Activated naive CD4-positive, alpha-beta T cell treated with anti-CD3 and anti-CD28 coated beads, Interleukin-2, amount 50 U/mL, for 72 hours (primary cell): ENCODE measurements at places on chromosomes 13 and 19. TPM values are rescaled to one million over a fixed set of nuclear protein-coding genes. Genes with fewer than 3 reads are reported as not detected.

GRCh38 chr19:2372076-2372612 lies 12.1 kb downstream of the TMPRSS9 start:
- no peak for DNase-seq

DNA sequence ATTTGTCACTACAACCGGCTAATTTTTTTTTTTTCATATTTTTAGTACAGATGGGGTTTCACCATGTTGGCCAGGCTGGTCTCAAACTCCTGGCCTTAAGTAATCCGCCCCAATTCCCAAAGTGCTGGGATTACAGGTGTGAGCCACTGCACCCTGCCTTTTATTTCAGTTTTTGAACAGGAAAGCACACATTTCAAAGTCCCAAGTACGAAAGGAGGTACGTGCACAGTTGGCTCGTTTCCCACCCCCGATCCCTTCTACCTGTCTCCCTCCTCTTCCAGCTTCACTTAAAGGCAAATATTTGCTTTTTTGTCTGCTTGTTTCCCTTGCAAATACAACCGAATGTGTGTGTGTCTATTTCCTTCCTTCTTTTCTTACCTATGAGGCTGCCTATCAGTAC lies 30.5 kb downstream of the ZIC5 start:
- no peak for DNase-seq

DNA sequence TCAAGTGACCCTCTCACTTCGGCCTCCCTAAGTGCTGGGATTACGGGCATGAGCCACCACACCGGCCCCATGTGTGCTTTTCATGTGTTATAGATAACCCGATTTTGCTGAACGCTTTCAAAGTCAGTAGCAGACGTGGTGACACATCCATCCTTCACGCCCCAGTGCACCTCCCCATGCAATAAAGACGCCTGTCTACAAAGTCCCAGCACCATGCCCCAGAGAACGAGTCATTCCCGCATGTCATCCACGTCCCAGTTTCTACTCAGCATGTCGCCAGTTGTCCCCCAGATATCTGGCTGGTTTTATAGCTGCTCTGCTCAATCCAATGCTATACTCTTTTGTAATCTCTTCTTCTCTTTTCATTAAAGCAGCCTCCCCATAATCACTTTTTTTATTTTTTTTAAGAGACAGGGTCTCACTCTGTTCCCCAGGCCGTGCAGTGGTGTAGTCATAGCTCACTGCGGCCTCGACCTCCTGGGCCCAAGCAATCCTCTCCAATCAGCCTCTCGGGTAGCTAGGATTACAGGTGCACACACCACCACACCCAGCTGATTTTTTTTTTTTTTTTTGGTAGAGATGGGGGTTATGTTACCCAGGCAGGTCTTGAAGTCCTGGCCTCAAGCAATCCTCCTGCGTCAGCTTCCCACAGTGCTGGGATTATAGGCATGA lies 42.5 kb downstream of the DNM2 start:
- DNase-seq = peak; percentile 69

DNA sequence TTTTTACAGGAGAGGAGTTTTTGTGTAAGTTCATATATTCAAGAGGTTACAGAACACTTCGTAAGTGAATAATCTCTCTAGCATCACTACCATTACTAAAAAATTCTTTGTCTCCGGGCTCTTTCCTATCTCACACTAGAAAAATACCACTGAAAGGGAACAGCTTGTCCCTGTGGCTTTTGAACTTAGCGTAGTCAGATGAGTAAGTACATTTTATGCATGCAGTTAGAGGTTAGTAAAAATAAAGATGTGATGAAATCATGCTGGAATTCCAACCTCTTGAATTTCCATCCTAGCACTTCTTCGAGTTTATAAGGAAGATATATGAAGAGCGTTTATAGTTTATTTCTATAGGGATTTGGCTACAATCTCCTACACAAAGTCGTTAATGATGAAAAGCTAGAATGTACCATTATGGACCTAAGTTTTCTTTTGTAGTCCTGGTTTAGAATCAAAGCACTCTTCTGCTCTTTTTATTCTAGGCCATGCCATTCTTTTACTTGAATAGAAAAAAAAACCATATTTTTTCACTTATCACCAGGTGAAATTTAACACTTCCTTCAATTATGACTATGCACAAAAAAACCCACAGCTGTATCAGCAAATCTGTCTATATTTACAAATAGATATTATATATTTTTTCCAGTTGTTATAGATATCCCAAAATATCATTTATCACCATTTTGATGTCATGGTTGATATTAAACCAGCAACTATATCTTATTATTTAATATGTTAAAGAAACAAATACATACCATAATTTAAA lies 139.9 kb upstream of the PCDH9 start:
- no peak for DNase-seq

- DNase-seq = no peak
Observed at GRCh38 chr13:41370736-41371135, 59.7 kb downstream of the NAA16 start.

DNA sequence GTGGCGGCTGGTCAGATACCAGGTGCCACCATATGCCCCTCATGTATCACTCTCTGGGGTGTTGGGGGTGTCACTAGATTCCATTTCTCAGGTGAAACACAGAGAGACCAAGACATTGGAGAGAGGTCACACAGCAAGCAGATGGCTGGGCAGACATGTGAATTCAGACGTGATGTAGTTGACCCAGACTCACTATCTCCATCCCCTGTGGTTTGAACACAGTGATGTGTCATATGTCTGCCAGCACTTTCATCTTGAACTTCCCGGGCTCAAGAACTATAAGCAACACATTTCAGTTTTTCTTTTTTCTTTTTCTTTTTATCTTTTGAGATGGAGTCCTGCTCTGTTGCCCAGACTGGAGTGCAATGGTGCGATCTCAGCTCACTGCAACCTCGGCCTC lies 16.1 kb upstream of the UPF1 start:
- no peak for DNase-seq

DNA sequence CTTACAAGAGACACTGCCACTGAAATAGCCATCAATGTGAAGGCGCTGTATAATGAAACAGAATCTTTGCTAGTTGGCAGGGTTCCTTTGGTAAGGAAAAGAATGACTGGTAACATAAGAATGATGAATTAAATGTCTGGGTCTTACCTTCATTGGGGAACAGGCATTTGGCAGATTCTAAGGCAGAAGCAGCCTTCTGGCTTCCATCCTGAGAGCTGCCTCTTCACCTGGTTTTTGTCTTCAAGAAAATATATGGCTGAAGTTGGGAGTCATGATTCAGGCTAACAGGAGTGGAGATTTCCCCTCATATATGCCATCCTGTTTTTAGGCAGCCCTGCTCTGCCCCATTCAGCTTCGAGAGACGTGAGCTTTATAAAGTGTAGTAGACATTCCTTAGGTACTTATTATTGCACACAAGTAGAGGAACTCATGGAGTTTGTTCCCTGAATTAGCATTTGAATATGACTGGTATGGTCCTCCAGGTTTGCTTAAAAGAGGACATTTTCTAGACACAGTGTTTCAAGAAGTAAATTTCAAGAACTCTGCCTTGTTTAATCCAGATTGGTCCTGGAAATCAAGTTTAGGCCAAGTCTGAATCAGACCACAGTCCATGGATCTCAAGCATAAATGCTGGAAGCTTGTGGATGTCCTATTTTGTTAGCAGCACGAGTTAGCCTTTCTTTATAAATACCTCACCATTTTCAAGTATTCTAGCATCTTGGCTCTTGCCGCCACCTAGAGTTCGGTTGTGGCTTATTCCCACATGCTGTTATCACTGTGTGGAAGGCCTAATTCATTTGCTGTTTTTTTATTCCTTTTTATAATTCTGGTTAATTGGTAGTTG lies 56.2 kb upstream of the AKAP11 start:
- DNase-seq = no peak

GRCh38 chr19:28475525-28475924 lies 737.4 kb downstream of the UQCRFS1 start:
- DNase-seq = no peak

- DNase-seq = no peak
Observed at GRCh38 chr13:85362980-85363379, 436.2 kb downstream of the SLITRK6 start.

DNA sequence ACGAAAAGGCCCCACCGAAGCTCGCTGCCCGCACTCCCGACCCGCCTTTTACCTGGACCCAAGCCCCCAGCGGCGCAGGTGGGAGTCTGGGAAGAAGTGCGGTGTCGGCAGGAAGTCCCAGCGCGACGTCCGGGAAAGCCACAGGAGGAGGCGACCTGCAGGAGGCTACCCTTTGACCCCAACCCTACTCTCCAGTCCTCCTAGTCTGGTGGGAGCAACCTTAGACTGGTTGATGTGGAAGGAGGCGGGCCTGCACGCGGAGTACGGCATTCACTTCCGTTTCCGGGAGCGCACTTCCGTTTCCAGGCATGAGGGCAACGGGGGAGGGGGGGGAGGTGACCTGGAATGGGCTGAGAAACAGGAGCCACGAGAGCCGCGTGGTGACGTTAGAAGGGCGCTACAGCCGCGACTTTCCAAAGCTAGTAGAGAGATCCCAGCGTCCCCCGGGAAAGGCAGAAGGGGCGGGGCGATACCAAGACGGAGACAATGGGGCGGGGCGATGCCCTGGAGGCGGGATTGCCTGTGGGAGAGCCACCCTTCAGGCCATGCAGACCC lies 28.5 kb downstream of the ZNF266 start:
- peak; percentile 42 for DNase-seq

GRCh38 chr13:74299721-74300120 lies 165.5 kb upstream of the KLF12 start:
- DNase-seq = no peak

DNA sequence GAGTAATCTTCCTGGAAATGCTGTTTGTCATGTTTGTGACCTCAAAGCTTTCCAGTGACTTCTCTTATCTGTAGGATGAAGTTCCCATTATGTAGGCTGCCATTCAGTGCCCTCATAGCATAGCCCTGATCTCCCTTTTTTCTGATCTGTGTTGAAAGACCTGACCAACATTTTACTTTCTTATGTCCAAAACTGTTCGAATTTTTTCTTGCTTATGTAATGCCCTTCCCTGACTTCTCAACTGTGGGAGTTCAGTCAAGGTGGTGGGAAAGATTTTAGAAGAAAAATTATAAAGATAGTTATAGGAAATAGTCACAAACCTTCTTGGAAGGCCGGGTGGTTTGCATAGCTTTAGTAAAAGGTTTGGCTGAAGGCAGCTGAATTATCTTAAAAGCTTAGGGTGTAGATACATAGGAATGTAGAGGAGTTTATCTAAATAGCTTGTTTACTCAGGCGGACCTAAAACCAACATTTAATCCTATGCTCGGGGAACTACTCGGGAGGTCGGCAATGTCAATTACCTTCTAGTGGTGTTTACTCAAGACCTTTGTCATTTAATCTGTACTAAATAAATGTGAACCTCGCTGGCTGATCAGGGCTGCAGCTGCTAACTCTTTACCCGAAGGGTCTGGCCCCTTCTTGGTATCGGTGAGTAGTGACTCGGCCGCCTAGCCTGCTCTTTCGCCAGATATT lies 44.3 kb downstream of the PSG3 start:
- DNase-seq = no peak

DNA sequence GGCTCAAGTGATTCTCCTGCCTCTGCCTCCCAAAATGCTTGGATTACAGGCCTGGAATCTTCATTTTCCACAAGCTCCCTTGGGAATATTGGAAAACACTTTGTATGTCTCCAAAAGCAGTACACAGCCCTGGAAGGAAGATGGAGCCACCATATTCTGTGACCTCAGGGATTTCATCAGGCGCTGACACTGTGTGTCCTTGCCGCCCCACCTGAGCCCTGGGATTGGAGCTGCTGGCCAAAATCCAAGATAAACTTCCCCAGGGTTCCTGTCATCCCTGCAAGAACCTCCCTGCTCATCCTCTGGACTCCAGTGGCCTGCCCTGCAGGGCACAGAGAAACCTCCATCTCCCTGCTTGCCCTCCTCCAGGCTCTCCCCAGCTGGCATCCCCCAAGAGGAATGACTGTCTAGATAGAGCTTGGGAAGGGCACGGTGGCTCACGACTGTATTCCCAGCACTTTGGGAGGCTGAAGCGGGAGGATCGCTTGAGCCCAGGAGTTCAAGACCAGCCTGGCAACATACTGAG lies 1.3 kb upstream of the GNG7 start:
- DNase-seq = no peak

DNA sequence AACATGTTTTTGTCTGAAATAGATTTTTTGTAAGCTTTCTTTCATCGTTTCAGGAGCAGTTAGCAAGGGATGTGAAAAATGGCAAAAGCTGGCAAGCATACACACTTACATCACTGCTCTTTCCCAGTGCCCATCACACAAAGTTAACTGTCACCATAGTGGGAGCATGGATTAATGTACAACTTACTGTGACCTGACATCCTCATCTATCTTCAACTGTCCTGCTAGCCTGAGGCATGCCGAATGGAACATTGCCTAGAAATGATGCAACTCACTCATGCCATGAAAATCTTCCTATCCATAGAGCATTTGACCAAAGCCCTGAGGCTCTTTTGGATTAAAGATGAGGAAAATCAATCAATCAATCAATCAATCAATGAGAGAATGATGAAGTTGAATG lies 491.7 kb upstream of the SLC10A2 start:
- no peak for DNase-seq

GRCh38 chr19:35204799-35205732 lies 23.5 kb downstream of the FAM187B start:
- DNase-seq = no peak

- DNase-seq = no peak
Observed at GRCh38 chr13:50609011-50609410, 234.5 kb downstream of the DLEU7 start.

DNA sequence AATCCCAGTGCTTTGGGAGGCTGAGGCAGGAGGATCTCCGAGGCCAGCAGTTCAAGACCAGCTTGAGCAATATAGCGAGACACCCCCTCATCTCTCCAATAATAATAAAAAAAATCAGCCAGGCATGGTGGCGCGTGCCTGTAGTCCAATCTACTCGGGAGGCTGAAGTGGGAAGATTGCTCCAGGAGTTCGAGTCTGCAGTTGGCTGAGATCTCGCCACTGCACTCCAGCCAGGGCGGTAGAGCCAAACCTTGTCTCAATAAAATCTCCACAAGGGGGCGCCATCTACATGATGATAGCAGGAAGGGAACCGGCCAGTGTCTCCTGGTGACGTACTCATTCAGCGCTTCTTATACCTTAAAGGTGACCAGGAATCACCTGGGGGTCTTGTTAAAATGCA lies 13.6 kb upstream of the C5AR1 start:
- peak; percentile 65 for DNase-seq

DNA sequence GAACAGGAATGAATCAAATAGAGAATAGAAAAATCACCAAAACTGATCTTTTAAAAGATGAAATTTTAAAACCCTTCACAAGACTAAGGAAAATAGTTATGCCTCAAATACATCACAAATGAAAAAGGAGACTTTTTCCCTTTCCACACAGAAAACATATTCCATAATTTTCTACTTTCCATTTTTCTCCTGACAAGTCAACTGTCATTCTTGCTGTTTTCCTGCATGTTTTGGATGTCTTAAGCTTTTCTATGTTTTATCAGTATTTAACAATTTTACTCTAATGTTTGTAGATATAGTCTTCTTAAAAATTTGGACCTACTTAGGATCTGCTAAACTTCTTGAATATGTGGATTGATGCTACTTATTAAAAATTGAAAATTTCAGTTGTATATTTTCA lies 810.8 kb downstream of the OLFM4 start:
- DNase-seq = no peak

ZNF577 gene
- 7.9 TPM for total RNA-seq

GGN gene
- total RNA-seq = 1.2 TPM

SPRED3 gene
- 6.7 TPM for total RNA-seq

C1QTNF9B gene
- not detected for total RNA-seq

GARIN5A gene
- total RNA-seq = 0.96 TPM

CEACAM8 gene
- not detected for total RNA-seq

DPF1 gene
- total RNA-seq = 2.1 TPM

PPP2R1A gene
- 231 TPM for total RNA-seq

OCEL1 gene
- 14.3 TPM for total RNA-seq

ITGBL1 gene
- total RNA-seq = not detected

CABP5 gene
- not detected for total RNA-seq

PRX gene
- total RNA-seq = 1.6 TPM

TNFSF9 gene
- 3.4 TPM for total RNA-seq

GFY gene
- not detected for total RNA-seq

MEIOSIN gene
- 0.48 TPM for total RNA-seq
